Activated effector memory CD4-positive, alpha-beta T cell treated with Interleukin-2 at 50 U/mL for 16 hours (primary cell): ENCODE measurements at places on chromosomes 13 and 19.

GRCh38 chr19:45477186-45477585 is 9.4 kb downstream of the FOSB start:
- no peak for DNase-seq

- no peak for DNase-seq
Measured at GRCh38 chr13:103291798-103292572, 225.8 kb upstream of the SLC10A2 start.

GRCh38 chr19:17522988-17523872 is 11.8 kb downstream of the PGLS start:
- DNase-seq: peak; percentile 36

- no peak for DNase-seq
Measured at GRCh38 chr19:7326105-7326877, 22.4 kb upstream of the ARHGEF18 start.

GRCh38 chr19:15161028-15161984 is 39.5 kb downstream of the NOTCH3 start:
- DNase-seq: no peak

DNA sequence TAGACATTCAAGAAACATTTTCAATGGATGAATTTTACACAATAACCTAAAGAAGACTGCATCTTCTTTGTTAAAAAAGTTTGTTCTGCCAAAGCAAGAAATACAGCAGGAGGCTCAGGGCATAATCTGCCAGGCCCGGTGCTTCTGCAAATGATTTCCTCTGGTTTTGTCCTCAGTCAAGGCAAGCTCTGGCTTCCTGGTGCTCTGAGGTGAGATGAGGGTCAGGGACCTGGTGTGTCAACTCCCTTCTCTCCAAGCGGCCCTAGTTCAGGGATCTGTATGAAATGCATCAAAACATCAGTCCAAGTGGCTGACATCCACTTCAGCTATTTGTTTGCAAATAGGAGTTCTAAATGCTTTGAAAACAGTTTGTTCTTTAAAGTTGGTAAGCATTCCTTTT is 31.6 kb downstream of the LACC1 start:
- DNase-seq: no peak

DNA sequence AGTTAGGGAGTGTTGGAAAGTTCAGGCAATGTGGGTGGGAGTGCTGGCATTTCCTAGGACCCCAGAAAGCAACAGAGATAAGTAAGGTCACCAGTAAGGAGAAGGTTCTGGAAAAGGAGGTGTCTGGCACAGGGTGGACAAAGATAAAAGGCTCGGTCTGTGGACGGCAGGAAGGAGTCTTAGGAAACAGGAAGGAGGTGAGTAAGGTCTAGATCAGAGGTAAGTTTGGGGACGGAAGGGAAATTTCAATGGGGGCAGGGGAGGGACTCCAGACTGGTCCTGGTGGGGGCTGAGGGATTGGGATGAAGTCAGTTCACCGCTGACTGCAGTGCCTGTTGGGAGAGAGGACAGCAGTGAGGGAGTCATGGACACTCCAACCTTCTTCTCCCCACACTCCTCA is 7.8 kb upstream of the OPA3 start:
- no peak for DNase-seq

DNA sequence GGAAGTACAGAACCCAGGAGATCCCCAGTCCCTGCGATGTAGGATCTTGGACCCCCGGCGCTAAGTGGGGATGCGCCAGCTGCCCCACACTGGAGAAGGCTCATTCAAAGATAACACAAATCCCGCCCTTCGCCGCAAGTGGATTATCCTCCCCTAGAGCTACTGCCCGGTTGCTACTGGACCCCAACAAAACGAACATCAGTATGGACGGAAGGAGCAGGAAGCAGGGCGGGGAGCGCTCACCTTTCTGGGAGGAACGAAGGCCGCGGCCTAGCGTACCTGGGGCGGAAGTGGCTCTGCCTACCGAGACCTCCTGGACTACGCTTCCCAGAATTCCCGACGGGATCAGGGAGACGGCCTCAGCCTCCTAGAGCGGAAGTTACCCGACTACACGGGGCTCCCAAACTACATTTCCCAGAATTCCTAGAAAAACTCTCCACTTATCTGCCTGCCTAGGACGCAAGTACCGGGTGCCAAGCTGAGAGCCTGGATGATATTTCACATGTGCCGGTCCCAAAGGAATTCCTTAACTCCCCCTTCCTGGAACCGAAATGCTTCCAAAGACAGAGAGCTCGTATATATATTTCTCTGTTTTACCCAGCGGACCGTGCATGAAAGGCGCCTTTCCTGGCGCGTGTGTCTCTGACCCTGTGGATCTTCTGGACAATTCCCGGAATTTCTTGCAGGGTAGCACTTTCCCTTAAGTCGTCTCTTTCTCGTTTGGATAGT is at the start of gene ZNF112:
ZNF112 (minus strand) TSS at position 298 of the 729 bp plus-strand sequence. CDS start 16,141 bp downstream, outside the sequence.
- no peak for DNase-seq

GRCh38 chr13:71842003-71842402 is 25.0 kb downstream of the DACH1 start:
- no peak for DNase-seq

- DNase-seq: no peak
Measured at GRCh38 chr19:40416918-40417642, 3.9 kb upstream of the PRX start.

- no peak for DNase-seq
Measured at GRCh38 chr19:29323440-29324290, 110.7 kb upstream of the UQCRFS1 start.

GRCh38 chr13:42720113-42720857 is 61.1 kb upstream of the FAM216B start:
- DNase-seq: no peak

GRCh38 chr13:84653915-84654534 is 771.8 kb upstream of the SLITRK1 start:
- no peak for DNase-seq
